Cardiac septum (tissue), 1 donor: ENCODE measurements at places on chromosomes 7 and 10.

DNA sequence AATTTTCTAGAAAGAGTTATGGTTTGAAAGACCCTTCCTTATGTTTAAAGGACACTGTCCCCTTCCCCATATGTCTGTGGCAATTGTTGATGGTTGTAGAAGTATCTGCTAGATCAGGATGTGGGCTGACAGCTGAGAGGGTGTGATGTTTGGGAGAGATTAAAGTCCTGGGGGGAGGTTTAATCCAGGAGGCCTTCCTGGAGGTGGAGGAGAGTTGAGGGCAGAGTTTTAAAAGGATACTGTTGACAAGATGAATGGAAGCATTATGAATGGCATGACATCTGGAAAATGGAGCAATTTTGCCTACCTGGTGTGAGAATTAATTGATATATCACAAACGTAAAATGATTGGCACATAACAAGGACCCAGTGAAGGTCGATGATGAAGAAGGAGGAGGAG is 32.9 kb upstream of the SMC3 start:
- no peak for DNase-seq

DNA sequence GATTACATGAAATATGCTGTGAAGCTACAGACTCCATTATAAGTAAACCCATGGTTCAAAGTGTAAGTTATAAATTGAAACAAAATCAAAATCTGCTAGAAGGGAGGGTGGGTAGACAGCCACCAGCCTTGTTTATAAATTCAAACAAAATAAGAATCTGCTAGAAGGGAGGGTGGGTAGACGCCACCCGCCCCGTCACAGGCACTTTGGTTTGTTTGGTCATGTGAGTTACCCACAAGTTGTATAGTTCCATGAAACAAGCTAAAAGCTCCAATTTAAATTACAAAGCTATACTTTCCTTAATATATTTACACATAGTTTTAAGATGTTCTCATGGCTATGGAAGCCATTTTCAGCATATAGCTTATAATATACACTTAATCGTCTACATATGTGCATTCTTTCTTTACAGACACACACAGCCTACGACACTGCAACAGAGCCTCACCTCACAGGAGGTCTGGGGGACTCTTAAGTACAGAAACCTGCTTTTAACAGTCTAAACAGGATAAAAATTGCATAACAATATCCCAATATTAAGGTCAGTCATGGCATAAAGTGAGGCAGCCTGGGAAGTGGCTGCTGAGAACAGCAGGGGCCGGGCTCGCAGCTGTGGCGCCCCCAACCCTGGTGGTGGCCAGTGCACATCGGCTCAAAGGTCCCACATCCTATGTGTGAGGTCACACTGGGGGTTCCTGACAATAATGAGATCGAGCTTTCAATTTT is 28.1 kb upstream of the NCAPG2 start:
- no peak for DNase-seq

GRCh38 chr10:48442809-48443177 is 136.3 kb downstream of the MAPK8 start:
- DNase-seq: no peak

DNA sequence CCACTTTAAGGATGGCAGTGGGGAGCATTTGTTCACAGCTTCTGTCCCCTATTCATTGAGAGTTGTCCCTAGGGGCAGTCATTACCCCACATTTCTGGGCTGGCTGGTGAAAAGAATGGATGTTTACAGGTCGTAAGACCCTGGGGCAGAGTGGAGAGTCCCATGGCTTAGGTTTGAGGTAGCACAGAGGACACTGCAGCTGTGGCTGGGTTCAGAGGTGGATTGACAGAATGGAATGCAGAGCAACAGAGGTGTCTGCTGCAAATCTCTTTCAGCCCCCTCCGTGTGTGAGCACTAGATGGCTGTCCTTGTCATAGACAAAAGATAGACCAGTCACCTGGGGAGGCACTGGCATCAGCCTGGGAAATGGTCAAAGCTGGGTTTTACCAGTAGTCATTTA is 141.9 kb downstream of the CACNB2 start:
- no peak for DNase-seq
